NCI-H1436 (cell line): ENCODE measurements at places on chromosomes 12 and 14.
A peak's percentile ranks its signal among the peaks of the same experiment; 100 is the strongest.

DNA sequence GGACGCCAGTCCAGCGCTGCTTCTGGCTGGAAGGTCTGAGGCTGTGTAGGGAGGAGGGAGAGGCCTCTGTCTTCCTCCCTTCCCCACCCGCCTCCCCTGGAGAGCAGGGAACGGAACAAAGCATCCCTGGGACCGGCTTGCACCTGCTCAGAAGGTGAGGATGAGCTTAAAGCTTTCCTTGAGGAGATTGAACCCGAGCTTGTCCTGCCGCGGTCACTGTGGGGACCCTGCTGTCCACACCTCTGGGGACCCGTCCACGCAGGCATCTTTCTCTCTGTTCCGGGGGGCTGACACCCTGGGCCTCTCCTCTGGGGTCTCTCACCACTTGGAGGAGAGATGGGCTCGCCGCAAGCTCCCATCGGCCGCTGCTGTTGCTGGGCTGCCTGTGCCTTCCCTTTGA, 33.2 kb upstream of the SFSWAP start:
- DNase-seq: no peak

DNA sequence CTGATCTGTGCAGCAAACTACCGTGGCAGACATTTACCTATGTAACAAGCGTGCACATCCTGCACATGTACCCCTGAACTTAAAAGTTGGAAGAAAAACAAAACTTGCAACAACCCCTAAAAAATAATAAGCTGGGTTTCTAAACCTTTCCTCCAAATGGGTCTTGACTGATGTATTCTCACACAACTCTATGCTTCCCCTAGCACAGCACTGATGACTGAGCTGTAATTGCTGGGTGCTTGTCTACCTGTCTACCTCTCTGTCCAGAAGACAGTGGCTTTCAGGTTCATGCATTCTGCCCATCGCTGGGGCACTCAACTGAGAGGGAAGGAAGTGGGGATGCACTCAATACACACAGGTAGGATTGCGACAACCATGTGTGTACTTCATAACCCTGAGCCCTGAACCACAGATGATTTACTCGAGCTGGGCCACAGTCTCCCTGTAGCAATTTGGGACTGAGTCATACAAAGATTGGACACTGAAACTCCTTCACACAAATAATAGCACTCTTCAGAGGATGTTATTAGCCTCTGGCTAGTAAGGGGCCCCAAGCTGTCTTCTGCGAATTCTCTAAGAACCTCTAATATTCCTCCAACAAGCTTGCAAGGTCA, 44.8 kb upstream of the TMPO start:
- DNase-seq: no peak

GRCh38 chr14:58107947-58108552, 44.0 kb downstream of the ARMH4 start:
- DNase-seq: peak; percentile 54

GRCh38 chr14:104985675-104986486, at the start of gene CLBA1:
Gene CLBA1 (plus strand): TSS chr14:104985788. CDS start chr14:104986432, 644 bp downstream.
- peak; percentile 92 for DNase-seq

GRCh38 chr12:233615-233968, 19.6 kb upstream of the SLC6A12 start:
- no peak for DNase-seq

- no peak for DNase-seq
Observed at GRCh38 chr12:1343422-1343821, 251.0 kb downstream of the FBXL14 start.

GRCh38 chr12:125794401-125794800, 729.2 kb downstream of the AACS start:
- no peak for DNase-seq

DNA sequence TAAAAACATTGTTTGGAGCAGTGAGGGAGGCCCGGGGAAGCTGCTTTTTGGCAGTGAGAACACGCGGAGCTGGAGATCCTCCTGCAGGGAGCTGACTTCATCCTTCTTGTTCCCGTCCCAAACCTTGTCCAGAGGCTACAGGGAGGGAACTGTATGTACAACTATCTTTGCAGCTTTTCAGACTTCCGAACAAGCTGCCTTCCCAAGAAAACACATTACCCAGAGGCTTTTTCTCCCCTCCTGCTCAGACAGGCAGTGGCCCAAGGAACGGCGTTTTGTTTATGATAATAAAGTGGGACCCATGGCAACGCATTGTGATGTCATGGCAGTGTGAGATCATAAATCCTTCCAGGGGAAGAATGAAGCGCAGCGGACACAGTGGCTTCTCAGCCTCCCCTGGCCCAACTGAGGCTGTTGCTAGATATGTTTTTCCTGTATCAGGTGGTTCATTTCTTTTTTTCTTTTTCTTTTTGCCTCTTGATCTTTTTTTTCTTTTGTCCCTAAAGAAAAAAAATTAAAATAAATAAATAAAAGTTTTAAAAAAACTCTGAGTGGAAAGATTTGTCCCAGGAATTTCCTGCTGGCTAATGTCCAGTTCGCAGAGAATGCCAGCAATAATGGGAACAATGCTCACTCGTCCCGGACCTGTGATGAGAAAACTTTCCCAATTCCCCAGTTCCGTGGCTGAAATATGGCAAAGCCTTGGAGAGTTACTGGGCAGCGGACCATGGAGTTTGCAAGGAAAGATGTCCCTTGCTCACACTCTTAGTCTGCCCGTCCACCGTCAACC, 103.4 kb upstream of the MAP1LC3B2 start:
- peak; percentile 5 for DNase-seq

DNA sequence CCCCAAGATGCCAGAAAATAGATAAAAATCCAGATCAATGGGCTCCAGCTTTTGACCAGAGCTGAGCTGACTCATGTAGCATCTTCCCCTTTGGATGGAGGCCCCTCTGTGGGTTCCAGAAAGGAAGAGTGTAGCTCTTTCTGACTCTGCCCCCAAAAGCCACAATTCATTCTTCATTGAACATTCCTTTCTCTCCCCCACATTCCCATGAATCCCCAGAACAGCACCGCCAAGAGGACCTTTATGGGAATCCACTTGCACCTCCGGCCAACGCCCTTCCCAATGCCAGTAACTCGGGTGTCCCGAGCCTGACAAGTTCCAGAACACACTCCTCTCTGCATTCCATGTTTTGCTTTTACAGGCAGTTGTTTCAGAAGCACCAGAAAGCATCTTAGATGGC, 210.6 kb upstream of the DIO3 start:
- DNase-seq: no peak

DNA sequence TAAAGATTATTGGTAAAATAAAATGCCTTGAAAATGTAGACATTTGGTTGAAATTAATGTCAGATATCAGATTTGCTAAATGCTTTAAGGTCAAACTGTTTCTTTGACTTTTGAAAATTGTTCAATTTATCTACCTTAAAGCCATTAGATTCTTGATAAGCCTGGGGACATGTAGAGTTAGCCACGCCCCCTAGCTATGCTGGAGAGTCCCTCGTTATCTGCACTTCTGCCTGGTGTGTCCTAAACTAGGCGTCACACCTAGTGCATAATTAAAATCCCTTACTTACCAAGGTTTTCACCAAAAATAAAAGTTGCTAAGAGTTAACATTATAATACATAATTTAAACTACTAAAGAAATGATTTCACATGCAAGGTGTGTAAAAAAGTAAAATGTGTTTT, 79.5 kb downstream of the EGLN3 start:
- DNase-seq: no peak
